HT1080 (cell line): ENCODE measurements at places on chromosomes 6 and 20. TPM values are rescaled to one million over a fixed set of nuclear protein-coding genes. Genes with fewer than 3 reads are reported as not detected.

GRCh38 chr6:21230536-21230935, 363.0 kb upstream of the SOX4 start:
- DNase-seq = no peak

- DNase-seq = peak; percentile 49
Measured at GRCh38 chr6:160141001-160141726, 19.5 kb downstream of the SLC22A1 start.

DNA sequence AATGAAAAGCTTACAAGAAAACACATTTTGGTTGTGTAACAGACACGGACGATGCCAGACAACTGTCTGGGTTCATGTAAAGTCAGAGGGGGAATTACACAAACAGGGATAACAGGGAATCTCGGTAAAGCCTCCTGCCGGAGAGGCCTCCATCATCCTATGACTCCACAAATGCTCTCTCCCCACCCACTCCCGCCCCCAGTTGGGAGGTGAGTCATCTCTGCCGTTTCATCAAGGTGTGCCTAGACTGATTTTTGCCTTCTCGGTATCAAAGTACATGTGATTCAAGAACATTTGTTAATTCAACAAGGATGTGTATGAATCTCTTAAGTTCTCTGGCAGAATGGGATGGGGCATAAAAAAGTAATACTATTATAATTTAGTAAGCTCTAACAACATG, 304.9 kb upstream of the PRDM1 start:
- DNase-seq = no peak

- DNase-seq = no peak
Measured at GRCh38 chr6:123636282-123636681, 468 bp downstream of the TRDN start.

The ELOVL2 gene
- total RNA-seq = 2.3 and 3.3 TPM in 2 replicates
